AG04449 (cell line): ENCODE measurements at places on chromosomes 11 and 22.

DNA sequence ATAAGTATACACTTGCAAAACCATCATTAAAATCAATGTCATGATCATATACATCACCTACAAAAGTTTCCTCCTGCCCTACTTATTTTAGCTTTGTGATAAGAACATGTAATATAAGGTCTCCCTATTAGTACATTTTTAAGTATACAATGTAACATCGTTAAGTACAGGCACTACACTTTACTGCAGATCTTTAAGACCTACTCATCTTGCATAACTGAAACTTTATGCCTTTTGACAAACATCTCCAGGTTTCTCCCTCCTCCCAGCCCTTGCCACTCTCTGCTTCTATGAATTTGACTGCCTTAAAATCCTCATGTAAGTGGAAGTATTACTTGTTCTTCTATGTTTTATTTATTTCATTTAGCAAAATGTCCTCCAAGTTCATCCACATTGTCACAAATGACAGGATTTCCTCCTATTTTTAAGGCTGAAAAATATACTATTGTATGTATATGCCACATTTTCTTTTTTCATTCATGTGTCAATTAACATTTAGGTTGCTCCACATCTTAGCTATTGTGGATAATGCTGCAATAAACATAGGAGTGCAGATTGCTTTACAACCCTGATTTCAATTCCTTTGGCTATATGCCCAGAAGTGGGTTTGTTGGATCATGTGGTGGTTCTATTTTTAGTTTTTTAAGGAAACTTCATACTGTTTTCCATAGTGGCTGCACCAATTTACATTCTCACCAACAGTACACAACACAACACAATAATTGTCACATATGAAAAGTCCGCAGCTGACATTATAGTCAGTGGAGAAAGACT, 471.1 kb upstream of the ANO3 start:
- no peak for DNase-seq

DNA sequence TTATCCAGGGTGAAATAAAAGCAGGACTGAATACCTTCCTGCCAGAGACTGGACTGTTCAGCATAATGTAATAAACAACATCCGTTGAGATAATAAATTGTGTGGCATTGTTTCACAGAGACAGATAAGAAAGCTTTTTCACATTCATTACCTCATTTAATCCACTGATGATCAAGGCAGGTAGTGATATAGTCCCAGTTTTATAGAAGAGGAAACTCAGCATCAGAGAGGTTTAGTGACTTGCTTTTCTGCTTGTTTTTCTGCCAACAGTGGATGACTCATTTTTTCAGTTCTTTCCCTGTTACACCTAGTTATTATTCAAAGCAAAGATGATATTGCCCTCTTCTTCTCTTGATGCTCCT, 4.0 kb downstream of the MYO18B start:
- no peak for DNase-seq

GRCh38 chr11:69513663-69514224, 32.3 kb downstream of the LINC01488 start:
- DNase-seq, result no peak

GRCh38 chr22:46561435-46561905, 24.1 kb upstream of the CELSR1 start:
- DNase-seq, result no peak

- no peak for DNase-seq
These were observed 81.6 kb downstream of the YAP1 start for GRCh38 chr11:102191832-102192231.

GRCh38 chr11:43979571-43980219, 37.3 kb downstream of the C11orf96 start:
- DNase-seq, result no peak

GRCh38 chr11:117979481-117980211, 6.5 kb upstream of the IL10RA start:
- DNase-seq, result no peak

- DNase-seq, result no peak
These were observed 198.3 kb upstream of the B3GAT1 start for GRCh38 chr11:134610116-134610910.

- DNase-seq, result no peak
These were observed 37.7 kb downstream of the MARK2 start for GRCh38 chr11:63876616-63877015.

GRCh38 chr11:134045799-134046635, 22.9 kb upstream of the JAM3 start:
- DNase-seq, result no peak

DNA sequence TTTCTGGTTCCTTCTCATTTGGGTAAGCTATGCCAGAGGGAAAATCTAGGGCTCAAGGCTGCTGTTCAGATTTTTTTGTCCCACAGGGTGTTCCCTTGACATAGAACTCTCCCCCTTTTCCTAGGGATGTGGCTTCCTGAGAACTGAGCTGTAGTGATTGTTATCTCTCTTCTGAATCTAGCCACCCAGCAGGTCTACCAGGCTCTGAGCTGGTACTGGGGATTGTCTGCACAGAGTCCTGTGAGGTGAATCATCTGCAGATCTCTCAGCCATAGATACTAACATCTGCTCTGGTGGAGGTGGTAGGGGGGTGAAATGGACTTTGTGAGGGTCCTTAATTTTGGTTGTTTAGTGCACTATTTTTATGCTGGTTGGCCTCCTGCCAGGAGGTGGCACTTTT, 167.3 kb upstream of the PGR start:
- no peak for DNase-seq

DNA sequence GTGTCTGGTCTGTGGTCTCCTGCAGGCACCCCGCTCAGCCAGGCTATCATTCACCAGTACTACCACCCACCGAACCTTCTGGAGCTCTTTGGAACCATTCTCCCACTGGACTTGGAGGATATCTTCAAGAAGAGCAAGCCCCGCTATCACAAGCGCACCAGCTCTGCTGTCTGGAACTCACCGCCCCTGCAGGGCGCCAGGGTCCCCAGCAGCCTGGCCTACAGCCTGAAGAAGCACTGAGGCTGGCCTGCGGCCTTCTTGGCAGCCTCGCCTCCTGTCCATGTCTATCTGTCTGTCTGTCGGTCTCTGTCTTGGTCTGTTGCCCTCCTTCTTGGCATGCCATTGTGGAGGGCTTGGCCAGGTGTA, 27.9 kb downstream of the INCENP start:
- DNase-seq, result no peak

DNA sequence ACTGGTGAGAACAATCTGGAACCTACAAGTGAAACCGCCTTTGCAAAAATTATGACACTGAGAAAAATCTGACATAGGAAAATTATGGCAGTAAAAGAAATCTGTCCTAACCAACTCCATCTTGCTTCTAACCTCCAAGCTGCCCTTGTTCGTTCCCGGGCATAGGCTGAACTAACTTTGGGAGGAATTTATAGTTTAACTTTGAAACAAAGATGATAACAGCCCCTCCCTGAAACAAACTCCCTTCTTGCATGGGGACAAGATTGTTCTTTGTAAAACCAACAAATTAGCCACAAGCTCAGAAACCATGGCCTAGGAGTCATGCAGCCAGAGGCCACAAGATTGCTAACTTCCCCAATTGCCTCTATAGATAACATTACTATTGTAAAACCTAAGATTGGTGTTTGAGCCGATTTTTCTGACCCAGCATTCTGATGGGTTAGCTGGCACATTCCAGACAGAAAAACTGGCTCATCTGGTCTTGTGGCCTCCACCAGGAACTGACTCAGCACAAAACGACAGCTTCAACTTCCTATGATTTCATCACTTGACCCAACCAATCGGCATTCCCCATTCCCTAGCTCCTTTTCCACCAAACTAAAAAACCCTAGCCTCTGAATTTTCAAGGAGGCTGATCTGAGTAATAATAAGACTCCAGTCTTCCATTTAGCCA, 3.6 kb upstream of the CCDC81 start:
- DNase-seq, result peak; percentile 7

DNA sequence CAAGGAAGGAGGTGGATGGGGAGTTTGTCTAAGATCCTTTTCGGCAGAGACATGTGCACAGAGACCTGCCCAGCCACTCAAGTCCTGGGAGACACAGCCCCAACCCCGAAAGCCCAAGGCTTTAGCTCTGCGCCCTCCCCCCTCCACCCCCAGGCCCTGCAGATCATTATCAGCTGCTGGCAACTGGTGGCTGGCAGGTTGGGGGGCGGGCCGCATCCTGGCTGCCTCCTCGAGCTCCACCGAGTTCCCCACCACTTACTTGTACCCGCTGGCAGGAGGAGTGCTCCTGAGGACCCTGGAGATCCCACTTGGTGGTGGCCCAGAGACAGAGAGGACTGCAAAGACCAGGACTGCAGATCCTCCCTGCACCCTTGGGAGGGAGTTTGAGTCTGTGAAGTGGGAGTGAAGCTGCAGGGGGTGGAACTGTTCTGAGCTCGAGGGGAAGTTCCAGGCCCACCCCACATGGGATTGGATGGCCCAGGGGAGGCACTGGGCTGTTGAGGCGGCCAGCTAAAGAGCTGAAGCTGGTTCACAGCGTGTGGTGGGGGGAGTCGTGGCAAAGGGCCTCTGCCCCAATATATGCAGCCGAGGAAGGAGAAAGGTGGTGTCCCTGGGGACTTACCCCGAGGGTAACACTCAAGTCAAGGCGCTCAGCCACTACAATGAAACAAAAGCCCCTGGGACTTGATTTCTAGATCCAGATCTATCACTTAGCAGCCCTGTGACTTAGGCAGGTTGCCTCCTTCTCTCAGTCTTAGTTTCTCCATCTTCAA, 19.9 kb upstream of the CCDC86 start:
- no peak for DNase-seq

DNA sequence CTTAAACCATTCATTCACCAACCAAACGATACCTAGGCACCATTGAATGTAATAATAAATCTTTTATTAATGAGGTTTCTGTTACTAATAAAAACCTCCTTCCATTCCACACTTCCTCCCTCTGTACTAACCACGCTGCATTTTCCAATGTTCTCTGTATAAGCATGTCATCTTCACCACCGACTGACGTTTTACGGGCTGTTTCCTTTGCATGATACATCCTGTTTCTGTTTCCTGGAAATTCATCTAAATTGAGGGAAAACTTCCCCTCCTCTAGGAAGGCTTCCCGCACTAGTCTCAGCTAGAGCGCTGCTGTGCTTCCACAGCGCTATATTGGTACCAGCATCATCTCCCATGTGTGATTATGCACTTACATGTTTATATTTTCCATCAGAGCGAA, 2.1 kb downstream of the OR4D10 start:
- no peak for DNase-seq

- DNase-seq, result no peak
These were observed 24.8 kb downstream of the MYH9 start for GRCh38 chr22:36362932-36363331.

DNA sequence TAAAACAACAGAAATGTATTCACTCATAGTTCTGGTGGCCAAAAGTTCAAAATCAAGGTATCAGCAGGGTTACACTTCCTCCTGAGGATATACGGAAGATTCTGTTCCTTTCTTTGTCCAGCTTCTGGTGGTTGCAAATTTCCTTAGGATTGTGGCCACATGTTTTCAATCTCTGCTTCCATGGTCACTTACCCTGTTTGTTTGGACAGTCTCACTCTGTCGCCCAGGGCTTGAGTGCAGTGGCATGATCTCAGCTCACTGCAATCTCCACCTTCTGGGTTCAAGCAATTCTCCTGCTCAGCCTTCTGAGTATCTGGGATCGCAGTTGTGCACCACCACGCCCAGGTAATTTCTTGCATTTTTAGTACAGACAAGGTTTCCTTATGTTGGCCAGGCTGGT, 534.3 kb downstream of the KCNA4 start:
- DNase-seq, result no peak

DNA sequence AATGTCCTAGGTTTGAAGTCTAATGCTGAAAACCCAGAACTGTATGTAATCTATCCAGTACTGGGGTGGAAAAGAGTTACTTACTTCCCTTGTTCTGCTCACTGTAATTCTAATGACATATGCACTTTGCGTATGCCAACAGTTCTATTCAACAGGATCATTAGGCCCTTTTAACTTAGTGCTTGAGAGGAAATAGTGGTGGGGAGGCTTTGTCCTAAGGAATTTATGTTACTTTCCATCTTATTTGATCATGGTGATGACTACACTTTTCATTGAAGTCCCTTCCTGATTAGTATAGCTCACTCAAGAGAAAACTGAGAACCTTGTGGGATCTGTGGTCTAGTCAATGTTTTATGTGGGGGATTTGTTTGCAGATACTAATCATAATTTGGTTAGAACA, 348.2 kb downstream of the GUCY1A2 start:
- DNase-seq, result no peak

GRCh38 chr11:92302770-92303169, 78.2 kb downstream of the FAT3 start:
- no peak for DNase-seq

- DNase-seq, result no peak
These were observed 43.2 kb upstream of the DLAT start for GRCh38 chr11:111982019-111982464.

- DNase-seq, result no peak
These were observed 31.1 kb downstream of the SGSM3 start for GRCh38 chr22:40401532-40401931.

GRCh38 chr11:126267650-126268049, 1.0 kb downstream of the SRPRA start:
- no peak for DNase-seq

GRCh38 chr11:7654195-7654705, 19.1 kb downstream of the CYB5R2 start:
- no peak for DNase-seq

- no peak for DNase-seq
These were observed 4.9 kb downstream of the TMEM109 start for GRCh38 chr11:60918939-60919265.

DNA sequence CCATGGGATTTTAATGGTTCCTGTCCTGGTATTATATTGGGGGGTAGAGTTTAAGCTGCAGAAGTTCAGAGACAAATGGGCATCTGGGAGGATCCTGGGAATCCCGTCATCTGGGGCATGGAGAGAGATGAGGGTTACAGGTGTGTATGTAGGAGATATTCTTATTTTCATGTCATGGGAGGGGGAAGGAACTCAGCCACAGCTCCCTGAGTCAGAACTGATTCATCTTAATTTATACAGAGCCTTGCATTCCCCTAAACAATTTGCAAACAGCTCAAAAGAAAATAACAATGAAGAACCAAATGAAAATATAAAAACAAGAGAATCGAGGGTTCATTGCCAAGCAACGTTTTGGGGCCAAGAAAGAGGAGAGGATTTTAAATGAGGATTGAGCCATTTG, 155.9 kb upstream of the TBCEL start:
- DNase-seq, result no peak

DNA sequence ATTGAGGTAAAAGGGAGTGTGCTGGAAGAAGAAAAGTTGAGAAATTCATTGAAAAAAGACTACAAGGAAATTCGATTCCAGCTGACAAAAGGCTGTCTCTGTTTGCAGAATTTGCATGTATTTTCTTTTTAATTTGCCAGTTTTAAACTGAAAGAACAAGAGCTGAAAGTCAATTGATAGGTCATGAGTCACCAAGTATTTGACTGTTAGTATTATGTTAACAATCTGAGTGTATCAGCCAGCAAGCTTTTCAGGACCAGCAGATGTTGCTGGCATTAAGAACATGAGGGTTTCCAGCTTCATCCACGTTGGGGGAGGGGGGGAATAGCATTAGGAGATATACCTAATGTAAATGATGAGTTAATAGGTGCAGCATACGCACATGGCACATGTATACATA, 726.7 kb downstream of the METTL15 start:
- peak; percentile 66 for DNase-seq

DNA sequence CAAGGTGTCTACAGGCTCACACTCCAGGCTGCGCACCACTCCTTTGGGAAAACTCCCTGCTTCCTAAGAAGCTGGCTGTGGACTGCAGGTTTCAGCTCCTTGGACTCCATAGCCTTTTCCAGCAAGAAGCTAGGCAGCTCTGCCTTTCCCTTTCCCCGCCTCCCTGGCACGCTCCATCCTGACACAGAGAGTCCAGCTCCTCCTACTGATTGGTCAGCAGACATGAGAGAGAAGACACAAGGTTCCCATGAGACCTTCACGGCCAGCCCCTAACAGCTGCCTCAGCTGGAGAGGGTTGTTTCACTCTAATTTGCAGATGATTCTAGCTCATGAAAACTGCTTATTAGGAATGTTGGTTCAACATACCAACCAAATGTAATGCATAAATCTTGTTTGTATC, 27.6 kb downstream of the TENM4 start:
- DNase-seq, result peak; percentile 84
